ENCODE measurements at places on chromosomes 12 and 14.

- DNase-seq, result no peak
Measured at GRCh38 chr12:104276273-104277131, 27.0 kb upstream of the EID3 start.

GRCh38 chr12:19771858-19772257 is 332.6 kb downstream of the AEBP2 start:
- DNase-seq, result no peak

- DNase-seq, result no peak
Measured at GRCh38 chr12:62001424-62001823, 258.8 kb upstream of the USP15 start.

DNA sequence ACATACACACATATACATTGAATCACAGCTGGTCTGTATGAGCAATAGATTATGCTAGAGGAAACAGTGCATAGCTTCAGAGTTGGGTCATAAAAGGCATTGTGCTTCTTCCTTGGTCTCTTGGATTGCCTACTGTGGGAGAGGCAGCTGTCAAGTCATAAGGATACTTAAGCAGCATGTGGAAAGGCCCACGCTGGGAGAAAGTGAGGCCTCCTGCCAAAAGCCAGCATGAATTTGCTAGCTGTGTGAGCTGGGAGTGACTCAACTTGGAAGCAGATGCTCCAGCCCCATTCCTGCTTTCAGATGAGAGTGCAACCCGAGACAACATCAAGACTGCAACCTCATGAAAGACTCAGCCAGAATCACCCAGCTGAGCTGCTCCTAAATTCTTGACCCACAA is 311.9 kb upstream of the TBX3 start:
- no peak for DNase-seq

GRCh38 chr14:68881396-68881795 is 88.5 kb upstream of the ZFP36L1 start:
- no peak for DNase-seq

GRCh38 chr14:50212726-50213125 is 18.7 kb downstream of the SOS2 start:
- DNase-seq, result no peak

- no peak for DNase-seq
Measured at GRCh38 chr12:97575403-97576193, 113.0 kb downstream of the RMST start.

GRCh38 chr14:84750284-84750683 is 779.7 kb upstream of the FLRT2 start:
- DNase-seq, result no peak

GRCh38 chr12:113203852-113204760 is 17.2 kb upstream of the TPCN1 start:
- DNase-seq, result no peak

- no peak for DNase-seq
Measured at GRCh38 chr14:30410986-30411385, 148.0 kb upstream of the G2E3 start.

GRCh38 chr12:132617822-132618682 is 524 bp upstream of the P2RX2 start:
- DNase-seq, result no peak

DNA sequence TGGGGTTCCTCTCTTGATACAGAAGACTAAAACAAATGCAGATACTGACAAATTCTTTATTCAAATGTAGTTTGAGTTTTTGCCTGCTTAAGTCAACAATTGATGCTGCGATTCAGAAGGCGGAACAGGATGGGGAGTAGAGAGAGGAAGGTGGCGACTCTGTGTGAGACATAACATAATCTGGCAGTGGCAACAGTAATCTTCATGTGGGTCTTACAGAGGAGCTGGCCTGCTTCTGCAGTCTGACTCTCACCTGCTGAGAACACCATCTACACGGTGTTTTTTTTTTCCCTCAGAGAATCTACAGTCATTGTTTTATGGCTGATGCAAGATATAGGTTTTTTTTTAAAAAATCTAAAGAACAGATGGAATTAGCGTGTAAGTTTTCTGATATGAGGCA is 10.1 kb downstream of the CCDC92 start:
- DNase-seq, result no peak

DNA sequence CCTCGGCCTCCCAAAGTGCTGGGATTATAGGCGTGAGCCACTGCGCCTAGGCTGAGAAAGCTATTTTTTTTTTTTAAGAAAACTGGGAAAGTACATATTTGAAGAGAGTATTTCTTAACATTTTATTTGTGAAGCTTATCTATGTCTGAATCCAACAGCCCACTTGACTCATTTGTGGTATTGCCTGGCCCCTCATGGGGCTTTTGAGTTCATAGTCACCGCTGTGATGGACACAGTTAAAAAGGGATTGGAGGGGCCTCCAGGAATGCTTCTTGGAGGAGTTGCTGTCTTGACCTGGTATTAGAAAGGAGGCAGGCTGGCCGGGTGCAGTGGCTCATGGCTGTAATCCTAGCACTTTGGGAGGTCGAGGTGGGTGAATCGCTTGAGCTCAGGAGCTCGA is 26.5 kb downstream of the BCL7A start:
- DNase-seq, result no peak

DNA sequence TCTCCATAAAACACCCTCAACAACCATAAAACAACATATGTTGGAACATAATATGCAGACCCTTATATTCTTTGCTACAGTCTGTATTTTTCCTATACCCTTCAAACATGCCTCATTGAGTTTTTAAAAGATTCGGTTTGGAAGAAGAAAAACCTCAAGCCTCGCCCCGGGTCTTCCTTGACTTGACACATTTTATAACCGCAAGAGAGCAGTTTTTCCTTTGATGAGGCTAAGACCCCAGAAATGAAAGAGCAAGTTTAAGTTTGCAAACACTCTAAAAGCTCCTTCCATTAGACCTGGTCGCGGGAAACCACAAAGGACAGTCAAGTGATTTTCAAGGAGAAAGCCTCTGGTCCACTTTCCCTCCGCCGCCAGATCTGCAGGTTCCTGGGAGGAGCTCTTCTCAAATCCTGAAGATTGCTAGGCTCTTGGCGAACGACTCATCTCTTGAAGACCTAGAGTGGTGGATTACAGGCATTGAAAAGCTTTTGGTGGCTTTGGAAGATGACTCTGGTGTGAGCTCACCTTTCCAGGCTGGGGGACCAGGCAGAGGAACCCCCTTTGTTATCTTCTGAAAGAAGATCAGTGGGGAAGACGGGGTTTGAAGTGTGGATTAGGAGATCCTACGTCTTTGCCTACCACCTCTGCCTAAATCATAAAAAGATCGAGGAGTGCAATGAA is at the start of gene ASCL4:
ASCL4 (plus strand) TSS at position 356 of the 681 bp plus-strand sequence. CDS start 515 bp downstream, outside the sequence.
- DNase-seq, result no peak

- DNase-seq, result peak; percentile 74
Measured at GRCh38 chr12:57741844-57742738, 2.7 kb upstream of the TSPAN31 start.

DNA sequence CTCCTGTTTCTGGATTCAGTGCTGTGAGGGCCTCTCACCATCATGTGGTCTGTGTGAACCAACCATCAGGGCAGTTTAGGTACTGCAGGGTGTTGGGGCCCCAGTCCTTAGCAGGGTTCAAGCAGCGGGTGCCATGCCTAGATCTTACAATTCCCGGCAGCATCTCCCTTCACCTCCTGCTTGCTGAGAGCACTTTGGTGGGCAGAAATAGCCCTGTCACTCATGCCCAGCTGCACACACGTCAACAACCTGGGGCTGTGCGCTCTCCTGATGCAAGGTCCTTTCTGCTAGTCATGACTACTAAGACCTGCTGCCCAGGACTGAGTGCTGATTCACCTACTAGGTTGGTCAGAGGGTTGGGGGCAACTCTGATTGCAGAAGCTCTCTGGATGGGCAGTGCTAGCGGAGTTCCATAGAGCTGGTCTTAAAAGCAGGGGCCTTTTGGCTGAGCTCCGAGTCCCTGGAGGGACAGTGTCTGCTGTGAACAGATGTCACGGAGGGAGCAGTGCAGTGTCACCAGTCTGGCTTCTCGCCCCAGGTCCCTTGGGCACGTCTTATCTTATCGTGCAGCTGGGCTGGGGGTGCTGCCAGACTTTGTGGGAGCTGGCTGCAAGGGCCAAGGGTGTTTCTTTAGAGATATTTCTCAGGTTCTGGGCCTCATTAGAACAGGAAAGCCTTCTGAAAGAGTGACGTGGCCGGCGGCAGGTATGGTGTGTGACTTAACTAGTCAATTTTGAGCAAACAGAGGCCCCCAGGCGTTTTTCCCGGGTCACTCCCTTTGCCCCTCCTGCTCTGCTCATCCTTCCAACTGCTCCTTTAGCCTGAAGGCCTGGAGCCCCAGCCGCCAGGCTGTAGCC is 71.8 kb downstream of the NINJ2 start:
- DNase-seq, result no peak

DNA sequence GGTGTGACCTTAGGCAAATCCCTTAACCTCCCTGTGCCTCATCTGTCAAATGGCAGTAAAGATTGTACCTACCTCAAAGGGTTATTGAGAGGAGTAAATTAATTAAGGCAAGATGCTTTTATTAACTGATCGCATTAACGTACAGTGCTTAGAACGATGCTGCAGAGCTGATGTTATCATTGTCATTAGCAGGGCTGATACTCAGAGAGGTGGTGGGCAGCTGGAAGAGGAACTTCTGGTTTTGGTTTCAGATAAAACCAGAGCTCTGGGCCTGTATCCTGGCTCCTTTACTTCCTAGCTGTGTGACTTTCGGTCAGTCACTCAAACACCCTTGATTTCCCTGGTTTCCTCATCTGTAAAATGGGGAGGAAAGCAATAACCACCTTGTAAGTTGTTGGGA is 55.1 kb downstream of the CALM1 start:
- DNase-seq, result no peak

DNA sequence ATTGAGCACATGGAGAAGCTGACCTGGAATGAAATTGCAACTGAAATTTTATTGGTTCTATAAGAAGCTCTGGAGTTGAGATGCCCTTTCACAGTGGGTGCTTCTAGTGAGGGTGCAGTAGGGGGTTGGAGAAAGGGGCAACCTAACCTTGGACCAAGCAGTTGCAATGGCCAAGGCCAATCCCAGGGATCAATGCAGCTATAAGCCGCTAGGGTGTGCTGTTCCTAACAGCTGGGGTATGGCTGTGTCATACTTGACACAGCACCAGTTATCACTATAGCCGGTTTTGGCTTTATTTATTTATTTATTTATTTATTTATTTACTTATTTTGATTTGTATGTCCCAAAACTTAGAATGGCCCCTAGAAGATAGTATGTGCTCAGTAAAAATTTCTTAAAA is 505.9 kb downstream of the FLRT2 start:
- DNase-seq, result no peak

DNA sequence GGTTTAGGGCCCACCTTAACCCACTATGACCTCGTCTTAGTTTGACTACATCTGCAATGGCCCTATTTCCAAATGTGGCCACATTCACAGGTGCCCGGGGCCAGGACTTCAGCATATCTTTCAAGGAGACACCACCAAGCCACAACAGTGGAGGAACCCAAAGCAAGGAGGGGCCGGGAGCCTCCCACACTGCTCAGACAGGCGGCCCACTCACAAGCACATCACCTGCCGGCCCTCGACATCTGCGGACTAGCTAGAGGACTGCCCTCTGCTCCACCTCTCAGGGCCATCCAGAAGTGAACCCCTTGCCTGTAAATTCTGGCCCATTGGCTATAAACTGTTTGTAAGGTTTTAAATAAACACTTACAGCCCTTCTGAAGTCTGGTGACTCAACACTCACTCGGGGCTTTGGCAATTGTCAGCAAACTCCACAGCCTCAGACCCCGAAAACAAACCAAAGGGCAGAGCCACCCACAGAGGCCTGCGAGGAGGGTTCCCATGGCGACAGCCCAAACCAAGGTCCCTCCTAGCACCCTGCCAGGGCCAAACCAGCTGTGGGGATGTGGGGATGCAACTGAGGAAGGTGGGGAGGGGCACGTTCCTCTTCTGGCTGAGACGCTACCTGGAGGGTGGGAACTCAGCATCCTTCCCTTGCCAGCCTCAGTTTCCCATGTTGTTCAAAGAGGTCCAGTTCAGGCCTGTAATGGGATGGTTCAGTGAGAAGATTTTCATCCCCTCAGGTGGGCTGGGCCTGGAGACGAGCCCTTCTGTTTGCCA is 95.8 kb downstream of the DICER1 start:
- DNase-seq, result no peak

DNA sequence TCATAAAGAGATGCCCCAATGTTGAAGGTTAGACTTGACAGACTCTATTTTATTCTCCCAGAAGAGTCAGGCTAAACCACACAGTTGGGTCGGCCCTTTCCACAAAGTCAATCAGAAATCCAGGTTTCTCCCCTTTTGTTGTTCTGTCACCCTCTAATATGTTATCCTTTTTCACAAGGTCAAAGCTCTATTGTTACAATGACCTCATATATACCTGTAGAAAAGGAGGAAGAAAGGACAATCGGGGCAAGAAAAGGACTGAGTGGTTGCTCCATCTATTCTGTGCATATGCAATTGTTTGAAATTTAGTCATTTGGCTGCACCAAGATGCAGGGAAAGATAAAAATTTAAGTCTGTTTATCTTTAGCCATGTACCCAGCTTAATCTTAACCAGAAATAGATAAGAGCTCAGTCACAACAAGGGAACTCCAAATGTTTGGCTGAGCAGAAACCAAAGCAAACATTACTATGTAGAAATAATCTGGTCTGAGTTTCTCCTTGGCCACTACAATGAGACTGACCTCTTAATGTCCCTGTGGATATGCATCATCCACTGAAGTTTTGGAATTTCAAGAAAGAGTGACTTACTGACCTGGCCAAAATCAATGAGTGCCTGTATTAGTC is 503.7 kb downstream of the GALC start:
- DNase-seq, result no peak

DNA sequence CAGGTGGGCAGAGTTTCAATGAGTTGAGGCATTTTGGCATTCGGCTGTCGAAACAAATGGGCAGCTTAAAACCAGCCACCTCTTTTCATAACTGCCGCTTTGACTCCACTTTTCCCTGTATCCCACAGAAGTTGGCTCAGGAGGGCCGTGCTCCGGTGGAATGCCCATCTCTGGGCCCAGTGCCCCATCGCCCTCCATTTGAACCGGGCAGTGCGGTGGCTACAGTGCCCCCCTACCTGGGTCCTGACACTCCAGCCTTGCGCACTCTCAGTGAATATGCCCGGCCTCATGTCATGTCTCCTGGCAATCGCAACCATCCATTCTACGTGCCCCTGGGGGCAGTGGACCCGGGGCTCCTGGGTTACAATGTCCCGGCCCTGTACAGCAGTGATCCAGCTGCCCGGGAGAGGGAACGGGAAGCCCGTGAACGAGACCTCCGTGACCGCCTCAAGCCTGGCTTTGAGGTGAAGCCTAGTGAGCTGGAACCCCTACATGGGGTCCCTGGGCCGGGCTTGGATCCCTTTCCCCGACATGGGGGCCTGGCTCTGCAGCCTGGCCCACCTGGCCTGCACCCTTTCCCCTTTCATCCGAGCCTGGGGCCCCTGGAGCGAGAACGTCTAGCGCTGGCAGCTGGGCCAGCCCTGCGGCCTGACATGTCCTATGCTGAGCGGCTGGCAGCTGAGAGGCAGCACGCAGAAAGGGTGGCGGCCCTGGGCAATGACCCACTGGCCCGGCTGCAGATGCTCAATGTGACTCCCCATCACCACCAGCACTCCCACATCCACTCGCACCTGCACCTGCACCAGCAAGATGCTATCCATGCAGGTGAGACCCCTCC is 5.0 kb upstream of the RNU7-1 start:
- DNase-seq, result no peak

DNA sequence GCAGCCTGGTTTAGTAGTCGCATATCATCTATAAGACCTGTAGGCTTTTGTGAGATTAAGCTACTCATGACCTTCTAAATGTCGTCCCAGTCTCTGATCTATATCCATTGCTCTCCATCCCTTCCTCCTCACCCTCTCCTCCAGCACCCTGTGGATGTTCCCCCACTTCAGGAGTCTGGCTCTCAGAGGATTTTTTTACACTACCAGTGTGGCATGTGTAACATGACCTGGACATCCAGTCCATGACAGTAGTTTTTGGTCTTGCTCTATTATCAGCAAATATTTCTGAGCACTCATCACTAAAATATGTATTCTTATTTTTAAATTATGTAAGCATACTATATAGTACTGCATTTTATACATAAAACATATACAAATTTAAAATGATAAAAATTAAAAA is 142.1 kb downstream of the DYRK2 start:
- no peak for DNase-seq
